ENCODE measurements at places on chromosomes 3 and 15. TPM values are rescaled to one million over a fixed set of nuclear protein-coding genes. Genes with fewer than 3 reads are reported as not detected.

DNA sequence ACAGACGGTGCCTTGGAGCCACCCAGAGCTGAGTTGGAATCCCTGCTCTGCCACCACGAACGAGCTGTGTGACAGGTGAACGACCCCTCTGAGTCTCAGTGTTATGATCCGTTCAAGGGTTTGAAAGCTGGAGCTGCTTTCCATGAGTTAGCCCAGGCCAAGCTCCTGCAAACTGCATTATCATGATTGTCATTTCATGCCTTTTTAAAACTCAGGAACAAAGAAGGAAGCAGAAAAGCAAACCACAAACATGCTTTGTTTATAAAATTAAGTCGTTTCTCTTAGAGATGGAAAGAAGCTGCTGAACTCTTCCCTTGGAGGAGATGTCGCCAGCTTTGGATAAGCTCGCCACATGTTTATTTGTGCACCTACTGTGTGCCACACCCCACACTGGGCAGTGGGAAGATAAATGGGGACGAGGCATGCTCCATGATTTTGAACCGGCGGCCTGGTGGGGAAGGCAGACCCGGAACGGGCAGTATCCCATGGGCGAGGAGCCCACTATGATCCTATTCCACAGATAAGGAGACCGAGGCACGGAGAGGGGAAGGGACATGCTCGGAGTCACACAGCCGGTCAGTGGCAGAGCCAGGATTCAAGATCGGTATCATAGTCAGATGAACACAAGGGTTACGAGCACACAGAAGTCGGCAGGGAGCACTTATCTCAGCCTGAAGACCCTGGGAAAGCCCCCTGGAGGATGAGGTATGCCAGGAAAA is 15.9 kb downstream of the HRH1 start:
- no peak for DNase-seq

DNA sequence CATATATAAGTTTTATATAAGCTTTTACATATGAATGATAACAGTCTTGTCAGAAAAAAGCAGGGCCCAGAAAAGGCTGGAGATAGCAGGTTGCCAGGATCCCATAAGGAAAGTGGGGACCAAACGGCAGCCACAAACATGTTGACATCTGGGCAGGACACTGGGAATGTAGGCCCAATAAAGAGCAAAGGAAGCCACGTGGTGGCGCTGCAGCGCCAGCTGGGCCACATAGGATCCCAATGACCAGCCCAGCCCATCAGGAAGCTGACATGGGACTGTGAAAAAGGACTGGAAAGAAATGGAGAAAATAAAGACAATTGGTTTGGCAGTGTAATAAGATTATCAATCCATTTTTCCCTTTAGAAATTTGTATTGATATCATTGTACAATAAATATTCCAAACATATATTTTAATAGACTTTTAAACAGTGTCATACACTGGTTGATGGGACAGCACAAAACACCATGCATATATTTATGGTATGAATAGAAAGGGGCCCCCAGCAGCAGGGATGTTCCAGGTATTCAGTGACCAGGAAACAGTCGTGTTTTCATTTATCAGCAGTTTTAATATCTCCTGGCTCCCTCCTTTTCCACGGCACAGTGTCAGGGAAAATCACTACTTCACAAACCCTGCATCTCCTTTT is 89.0 kb upstream of the STRIT1 start:
- peak; percentile 39 for DNase-seq

DNA sequence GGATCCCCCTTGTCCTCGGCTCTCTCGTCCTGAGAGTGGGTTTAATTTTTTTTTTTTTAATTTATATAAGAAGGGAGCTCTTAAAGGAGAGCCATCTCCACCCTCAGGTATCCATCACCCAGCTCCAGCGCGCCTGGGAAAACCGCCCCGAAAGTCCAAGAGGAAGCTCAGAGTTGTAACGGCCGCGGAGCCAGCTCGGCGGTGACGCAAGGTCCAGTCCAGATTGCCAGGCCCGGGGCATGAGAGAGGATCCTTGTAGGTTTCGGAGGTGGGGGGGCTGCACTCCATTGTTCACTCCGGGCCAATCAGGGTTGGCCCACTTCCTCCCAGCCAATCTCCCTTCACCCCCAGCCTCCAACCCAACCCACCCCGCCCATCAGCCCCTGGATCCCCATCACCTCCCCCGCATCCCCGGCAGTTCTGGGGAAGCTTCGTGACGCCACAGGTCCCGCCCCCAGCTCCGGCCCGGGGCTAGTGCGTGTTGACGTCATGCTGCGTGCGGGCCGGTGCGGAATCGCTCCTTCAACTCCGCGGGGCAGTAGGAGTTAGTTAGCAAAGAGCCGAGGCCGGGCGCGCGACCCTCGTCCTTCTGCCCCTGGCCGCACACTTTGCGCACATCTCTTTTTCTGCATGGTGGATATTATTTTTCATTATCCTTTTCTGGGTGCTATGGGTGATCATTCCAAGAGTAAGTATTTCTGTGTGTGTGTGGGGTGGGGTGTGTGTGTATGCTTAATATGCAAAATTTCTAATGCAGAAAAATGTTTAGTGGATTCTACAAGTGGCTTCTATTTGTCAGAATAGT is at the start of gene ISL2:
ISL2 (plus strand) TSS at position 520 of the 805 bp plus-strand sequence; CDS start at position 631, 111 bp downstream.
- DNase-seq: peak; percentile 85

- DNase-seq: no peak
Measured at GRCh38 chr3:179688850-179689249, 36.0 kb downstream of the USP13 start.

DNA sequence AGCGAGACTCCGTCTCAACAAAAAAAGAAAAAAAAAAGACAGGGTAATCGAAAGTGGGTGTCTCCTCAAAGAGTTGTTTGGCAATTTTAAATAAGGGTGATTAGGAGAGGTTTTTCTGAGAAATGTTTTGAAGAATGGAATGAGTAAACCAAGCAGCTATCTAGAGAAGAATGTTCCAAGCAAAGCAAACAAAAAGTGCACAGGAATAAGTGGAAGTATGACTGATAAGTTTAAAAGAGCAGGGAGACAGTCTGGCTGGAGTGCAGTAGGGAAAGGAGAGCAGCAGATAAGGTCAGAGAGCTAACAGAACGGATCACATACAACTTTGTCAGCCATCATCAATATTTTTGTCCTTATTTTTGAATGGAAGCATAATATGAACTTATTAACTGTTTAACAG is 853.5 kb downstream of the TUSC7 start:
- DNase-seq: no peak

DNA sequence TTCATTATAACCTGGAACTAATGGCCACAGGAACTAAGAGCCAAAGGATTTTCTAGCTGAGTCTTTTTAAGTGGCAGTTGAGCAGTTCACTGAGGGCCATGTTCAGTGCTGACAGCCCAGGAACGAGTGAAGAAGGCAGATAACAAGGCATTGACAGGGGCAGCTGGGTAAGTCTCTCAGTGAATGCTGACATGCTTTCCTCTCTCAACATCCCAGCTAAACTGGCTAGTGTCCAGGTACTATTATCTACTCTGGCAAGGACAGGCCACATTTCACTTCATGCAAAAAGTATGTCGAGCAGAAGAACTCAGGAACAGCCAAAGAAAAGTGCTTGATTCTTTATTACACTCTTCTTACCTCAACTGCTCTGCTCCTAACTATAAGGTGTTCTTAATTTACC is 515.9 kb downstream of the NLGN1 start:
- no peak for DNase-seq

- no peak for DNase-seq
Measured at GRCh38 chr15:29665444-29666003, 156.7 kb downstream of the TJP1 start.

GRCh38 chr15:94610069-94610468 is 378.7 kb downstream of the MCTP2 start:
- no peak for DNase-seq

DNA sequence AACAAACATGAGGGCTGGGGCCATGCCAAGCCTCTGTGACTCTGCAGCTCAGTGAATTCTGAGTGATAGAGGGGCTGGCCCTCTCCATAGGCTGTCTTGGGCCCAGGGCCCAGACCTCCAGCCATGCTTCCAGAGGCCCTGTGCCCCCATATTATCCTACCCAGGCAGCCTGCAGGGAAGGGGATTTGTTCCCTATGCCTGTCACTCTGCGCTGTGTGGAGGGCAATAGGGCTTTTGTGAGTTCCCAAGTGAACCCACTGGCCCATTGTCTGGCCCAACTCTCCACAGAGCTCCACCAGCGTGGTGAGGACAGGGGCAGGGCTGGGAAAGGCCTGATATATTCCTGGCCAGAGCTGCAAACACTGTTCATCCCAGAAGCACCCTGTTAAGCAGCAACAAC is 113.2 kb downstream of the EPHB1 start:
- no peak for DNase-seq

GRCh38 chr3:28476194-28476593 is 127.6 kb upstream of the AZI2 start:
- DNase-seq: no peak

DNA sequence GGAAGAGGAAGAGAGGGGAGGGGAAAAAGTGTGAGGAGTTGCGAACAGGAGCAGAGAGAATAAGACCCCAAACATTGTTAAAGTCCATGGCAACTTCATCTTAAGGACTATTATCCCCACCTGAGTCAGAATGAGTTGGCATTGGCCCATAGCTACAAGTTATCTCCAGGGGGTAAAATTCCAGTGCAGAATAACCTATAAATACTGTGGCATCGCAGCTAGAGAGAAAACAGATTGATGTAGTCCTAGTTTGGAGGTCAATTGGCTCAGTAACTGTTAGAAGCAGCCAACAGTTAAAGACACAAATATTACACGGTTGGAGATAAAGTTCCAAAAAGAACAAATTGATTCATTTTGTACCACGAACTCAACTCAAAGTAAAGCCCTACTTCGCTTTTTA is 313.9 kb upstream of the CCDC54 start:
- no peak for DNase-seq

DNA sequence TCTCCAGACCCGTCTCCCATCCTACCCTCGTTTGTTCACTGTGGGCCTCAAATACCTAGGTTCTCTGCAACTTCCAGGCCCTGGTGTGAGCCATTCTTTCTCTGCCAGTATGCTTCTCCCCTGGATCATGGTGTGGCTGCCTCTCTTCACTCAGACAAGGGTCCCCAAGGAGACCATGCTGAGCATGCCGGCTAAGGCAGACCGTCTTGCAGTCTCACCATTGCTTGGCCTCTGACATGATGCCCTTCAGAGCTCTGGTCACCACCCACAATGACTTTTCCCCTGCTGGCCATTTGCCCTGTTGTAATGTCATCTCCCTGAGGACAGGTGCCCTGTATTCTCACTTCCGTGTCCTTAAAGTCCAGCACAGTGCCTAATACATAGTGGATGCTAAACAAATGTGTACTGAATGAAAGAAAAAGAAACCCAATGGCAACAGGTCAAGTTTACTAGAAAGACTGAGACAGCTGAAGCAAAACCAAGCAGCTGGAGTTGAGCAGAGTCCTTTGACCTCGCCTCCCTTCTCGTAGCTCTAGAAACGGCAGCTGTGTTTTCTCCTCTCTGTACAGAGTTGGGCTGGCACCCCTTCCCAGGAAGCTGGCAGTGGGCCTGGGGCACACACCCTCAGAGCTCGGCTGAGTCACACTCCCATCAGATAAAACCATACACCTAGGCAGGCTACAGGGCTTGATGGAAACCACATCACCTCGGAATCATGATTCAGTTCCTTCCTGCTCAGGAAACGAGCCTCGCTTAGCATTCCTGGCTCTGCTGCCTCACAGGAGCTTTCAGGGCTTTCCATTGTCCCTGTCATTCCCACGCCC is 8.6 kb downstream of the TLR9 start:
- DNase-seq: peak; percentile 57

GRCh38 chr3:65473736-65474135 is 565.0 kb downstream of the MAGI1 start:
- no peak for DNase-seq

DNA sequence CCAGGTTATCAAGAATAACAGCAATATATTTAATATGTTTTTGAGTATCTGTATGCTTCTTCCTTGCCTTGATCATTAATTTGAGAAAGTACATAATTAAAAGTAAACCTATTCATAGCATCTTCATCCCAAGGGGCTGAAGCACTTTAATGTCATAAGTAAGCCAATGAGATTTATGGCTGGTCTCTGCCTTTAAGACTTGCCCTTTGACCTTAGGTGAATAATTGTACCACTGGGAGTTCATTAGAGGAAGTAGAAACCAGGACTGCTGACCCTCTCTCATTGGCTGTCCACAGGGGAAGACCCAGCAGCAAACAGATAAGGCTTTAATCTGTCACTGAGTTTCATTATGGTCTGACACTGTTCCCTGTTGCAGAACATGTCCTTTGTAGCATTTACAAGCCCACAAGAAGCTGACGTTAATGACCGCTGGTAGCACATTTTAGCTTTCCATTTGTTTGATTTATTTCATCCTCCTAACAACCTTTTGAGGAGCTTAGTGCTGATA is 16.3 kb upstream of the ERC2 start:
- DNase-seq: no peak

The SLC24A5 gene
- not detected for total RNA-seq

The CISH gene
- 308 TPM for total RNA-seq

The MESP2 gene
- not detected for total RNA-seq

The NOX5 gene
- not detected for total RNA-seq

The GHSR gene
- not detected for total RNA-seq
